Stimulated activated memory B cell treated with anti-CD40 and anti-IgM and Interleukin-4, amounts not matched to agents 10 μg/mL and 1 μg/mL and 100 μg/mL, for 72 hours (primary cell): ENCODE measurements at places on chromosomes 2 and 18.

DNA sequence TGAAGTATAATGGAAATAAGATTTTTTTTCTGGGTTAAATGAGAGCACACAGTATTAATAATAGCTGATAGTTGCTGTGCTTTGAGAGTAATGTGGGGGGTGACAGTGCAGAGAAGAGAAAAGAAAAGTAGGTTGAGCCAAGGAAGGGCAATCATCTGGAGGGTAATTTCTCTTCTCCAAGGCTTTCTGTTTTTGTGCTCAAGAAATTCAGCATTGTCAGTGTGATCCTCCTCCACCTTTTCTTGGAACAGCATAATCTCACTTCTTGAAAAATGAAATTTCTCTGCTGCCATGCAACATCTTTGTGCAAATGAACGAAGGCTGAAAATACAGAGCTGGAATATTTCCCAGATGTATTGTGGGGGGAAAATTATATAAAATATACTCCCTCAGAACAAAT is 673.1 kb downstream of the LRRTM4 start:
- no peak for ATAC-seq
- H3K4me3 ChIP-seq = no peak overlapping the region
- H3K27me3 ChIP-seq = no peaks in the 10 kb centered on the region
- no peak overlapping the region for H3K27ac ChIP-seq

GRCh38 chr2:192416060-192416459 is 221.3 kb upstream of the TMEFF2 start:
- no peaks in the 10 kb centered on the region for H3K27me3 ChIP-seq
- H3K4me1 ChIP-seq = no peaks in the 10 kb centered on the region
- ATAC-seq = no peak

DNA sequence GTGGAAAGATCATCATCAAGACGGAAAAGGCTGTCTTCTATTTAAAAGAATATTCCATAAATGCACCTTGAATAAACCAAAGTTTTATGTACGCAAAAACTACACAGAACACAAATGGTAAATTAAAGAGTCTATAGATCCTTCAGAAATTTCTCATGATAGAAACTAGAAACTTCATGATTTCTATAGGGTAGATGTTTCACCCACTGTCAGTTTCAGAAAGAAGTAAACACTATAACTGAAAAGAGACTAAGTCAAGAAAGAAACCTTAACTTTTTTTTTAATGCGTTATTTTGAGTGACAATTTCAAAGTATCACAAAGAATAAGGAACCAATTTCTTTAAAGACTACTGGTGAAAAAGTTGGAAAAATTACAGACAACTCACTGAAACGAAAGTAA is 41.9 kb upstream of the CHAC2 start:
- peaks cover 49% of the 10 kb centered on the region for H3K36me3 ChIP-seq
- no peaks in the 10 kb centered on the region for H3K27me3 ChIP-seq
- no peak for ATAC-seq
- H3K27ac ChIP-seq = no peak overlapping the region

GRCh38 chr2:164773635-164774034 is 68.0 kb downstream of the COBLL1 start:
- H3K27ac ChIP-seq = no peak overlapping the region
- no peak for ATAC-seq
- H3K4me1 ChIP-seq = peaks cover 4% of the 10 kb centered on the region
- peaks cover 9% of the 10 kb centered on the region for H3K36me3 ChIP-seq
- H3K27me3 ChIP-seq = no peaks in the 10 kb centered on the region

GRCh38 chr2:157257312-157258252 is at the start of gene GALNT5:
Gene GALNT5 (plus strand): TSS chr2:157257705. CDS start chr2:157258083, 378 bp downstream.
- H3K27ac ChIP-seq = no peak within 1 kb of the TSS
- H3K27me3 ChIP-seq = peaks cover 11% of the 10 kb centered on the region
- no peak for ATAC-seq
- H3K4me1 ChIP-seq = peaks cover 6% of the 10 kb centered on the region

DNA sequence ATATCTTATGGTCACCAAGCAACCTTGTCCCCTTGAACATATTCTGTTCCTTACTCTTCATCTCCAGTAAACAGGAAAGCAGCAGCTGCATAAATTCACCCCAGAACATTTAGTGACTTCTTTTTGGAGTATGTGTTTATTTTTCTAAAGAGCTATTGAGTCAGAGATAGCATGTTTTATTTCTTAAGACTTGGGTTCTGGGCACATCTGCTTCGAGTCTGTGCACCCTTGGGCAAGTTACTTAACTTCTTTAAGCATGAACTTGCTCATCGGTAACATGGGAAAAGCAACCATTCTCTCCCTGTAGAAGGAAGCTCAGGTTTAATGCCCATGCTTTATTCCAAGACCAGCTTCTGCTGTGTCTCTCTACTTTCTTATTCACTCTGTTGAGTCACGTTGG is 309.3 kb upstream of the MEX3C start:
- H3K27ac ChIP-seq = no peak overlapping the region
- no peaks in the 10 kb centered on the region for H3K36me3 ChIP-seq
- no peak overlapping the region for H3K4me3 ChIP-seq
- no peaks in the 10 kb centered on the region for H3K27me3 ChIP-seq

GRCh38 chr2:68934021-68934420 is 18.7 kb downstream of the GKN2 start:
- no peak for ATAC-seq
- no peaks in the 10 kb centered on the region for H3K36me3 ChIP-seq
- H3K27me3 ChIP-seq = peaks cover 9% of the 10 kb centered on the region
- no peak overlapping the region for H3K27ac ChIP-seq
- H3K4me1 ChIP-seq = peaks cover 6% of the 10 kb centered on the region

DNA sequence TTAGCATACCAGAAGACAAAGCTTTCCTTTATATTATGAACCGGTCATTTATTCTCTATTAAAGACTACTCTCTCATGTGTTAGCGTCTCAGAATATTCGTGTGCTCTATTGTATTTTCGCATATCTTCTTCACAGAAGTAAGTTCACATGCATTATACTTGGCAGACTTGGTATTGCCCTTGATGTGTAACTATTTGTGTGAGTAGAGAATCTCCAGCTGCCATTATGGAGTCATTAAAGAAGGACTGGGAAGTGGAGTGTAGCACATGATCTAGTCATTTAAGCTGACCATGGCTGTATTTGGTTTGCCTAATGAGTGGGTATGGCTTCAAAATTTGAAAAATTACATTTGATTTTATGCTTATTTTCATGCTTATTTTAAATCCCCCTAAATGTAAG is 92.9 kb downstream of the TTC27 start:
- H3K4me3 ChIP-seq = no peak overlapping the region
- no peaks in the 10 kb centered on the region for H3K27me3 ChIP-seq
- no peak for ATAC-seq
- H3K27ac ChIP-seq = no peak overlapping the region

- H3K4me1 ChIP-seq = no peaks in the 10 kb centered on the region
- H3K27me3 ChIP-seq = peaks cover 9% of the 10 kb centered on the region
- ATAC-seq = no peak
- H3K4me3 ChIP-seq = no peak overlapping the region
- H3K36me3 ChIP-seq = no peaks in the 10 kb centered on the region
- no peak overlapping the region for H3K27ac ChIP-seq
These were observed 66.9 kb downstream of the ZDBF2 start for GRCh38 chr2:206341396-206341795.

GRCh38 chr18:48784656-48785055 is 166.1 kb downstream of the SMAD7 start:
- H3K27me3 ChIP-seq = no peaks in the 10 kb centered on the region
- no peaks in the 10 kb centered on the region for H3K36me3 ChIP-seq
- ATAC-seq = peak; percentile 46
- H3K4me1 ChIP-seq = peaks cover 50% of the 10 kb centered on the region

DNA sequence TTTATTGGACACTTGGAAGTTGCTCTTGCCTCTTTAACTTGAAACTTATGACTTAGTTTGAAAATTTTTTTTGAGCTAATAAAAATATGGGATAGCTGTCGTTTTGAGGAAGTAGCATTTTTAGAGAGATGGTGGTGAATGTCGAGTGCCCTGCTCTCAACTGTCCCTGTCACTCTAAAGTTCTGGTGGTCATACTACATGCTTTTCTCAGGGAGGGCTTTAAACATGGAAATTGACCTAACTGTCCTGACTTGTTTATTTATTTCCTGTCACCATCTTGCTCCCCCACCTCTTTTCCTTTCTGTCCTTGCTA is 16.0 kb downstream of the CEP192 start:
- H3K4me1 ChIP-seq = peaks cover 15% of the 10 kb centered on the region
- H3K27ac ChIP-seq = peak overlapping the region; percentile 2
- no peak overlapping the region for H3K4me3 ChIP-seq

DNA sequence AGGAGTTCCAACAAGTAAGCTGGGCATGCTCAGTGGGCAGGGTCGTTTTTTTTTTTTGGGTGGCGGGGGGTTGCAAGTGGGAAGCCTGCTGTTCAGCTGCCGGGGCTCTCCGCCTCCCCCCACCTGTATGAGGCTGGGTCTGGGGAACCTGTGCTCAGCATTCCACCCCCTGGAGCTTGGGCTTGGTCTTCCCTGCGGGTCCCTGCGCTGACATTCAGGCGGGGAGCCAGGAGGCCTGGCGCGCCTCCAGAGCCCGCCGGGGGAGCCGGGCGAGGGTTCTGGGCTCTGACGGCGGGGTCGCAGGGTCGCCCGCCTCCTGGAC is 822 bp upstream of the GPD2 start:
- H3K27ac ChIP-seq = peak overlapping the region; percentile 90
- peaks cover 37% of the 10 kb centered on the region for H3K4me1 ChIP-seq
- peak overlapping the region; percentile 88 for H3K4me3 ChIP-seq
- H3K36me3 ChIP-seq = peaks cover 6% of the 10 kb centered on the region

DNA sequence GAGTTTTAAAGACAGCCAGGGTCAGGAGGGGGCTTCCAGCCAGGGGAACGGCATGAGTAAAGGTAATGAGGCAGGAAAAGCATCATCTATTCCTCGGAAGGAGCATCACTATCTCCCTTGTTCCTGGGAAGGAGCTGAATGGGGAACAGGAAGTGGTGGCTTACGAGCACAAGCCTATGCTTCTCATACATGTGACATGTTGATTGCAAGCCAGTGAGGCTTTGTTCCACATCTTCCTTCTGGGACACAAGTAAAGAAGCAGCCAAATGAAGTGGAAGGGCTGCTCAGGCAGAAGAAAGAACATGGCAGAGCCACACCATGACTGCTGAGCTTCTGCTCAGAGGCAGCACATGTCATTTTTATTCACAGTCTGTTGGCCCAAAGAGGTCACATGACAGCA is 15.1 kb upstream of the LMAN1 start:
- no peak for ATAC-seq
- H3K4me3 ChIP-seq = no peak overlapping the region
- H3K27ac ChIP-seq = no peak overlapping the region
- peaks cover 20% of the 10 kb centered on the region for H3K27me3 ChIP-seq

DNA sequence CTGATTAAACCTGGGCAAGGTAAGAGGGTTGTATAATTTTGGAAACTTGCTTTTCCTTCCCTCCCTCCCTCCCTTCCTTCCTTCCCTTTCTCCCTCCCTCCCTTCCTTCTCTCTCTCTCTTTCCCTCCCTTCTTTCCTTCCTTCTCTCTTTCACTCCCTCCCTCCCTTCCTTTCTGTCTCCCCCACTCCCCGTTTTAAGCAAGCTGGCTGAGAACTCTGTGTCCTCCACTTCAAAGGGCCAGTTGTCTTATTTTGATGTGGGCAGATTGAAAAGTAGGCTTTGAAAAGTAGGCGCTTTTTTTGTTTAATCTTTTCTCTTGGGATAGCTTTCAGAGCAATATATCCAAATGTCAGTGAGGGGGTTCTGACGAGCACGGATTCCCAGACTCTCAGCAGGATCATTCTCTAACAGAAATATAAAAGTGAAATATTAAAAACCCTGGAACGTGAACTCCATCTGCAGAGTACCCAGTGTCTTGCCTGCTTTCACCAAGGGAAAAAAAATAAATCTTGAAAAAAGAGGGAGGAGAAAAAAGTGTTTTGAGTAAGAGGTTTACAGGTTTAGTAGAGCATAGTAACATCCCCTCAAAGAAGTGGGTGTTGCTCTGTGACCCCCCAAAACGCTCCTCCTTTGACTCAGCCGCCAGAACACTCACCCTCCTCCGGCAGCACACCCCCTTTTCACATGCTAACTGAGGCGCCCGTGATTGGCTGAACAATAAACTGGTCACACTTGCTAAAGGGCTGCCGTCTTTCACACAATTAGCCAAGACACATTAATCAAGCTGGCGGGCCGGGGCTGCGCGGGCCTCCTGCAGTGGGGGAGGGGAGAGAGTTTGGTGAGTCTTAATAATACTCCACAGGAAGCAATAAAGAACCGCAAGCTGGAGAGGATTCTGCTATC is 52.2 kb downstream of the CDK15 start:
- no peak overlapping the region for H3K27ac ChIP-seq
- no peak for ATAC-seq

DNA sequence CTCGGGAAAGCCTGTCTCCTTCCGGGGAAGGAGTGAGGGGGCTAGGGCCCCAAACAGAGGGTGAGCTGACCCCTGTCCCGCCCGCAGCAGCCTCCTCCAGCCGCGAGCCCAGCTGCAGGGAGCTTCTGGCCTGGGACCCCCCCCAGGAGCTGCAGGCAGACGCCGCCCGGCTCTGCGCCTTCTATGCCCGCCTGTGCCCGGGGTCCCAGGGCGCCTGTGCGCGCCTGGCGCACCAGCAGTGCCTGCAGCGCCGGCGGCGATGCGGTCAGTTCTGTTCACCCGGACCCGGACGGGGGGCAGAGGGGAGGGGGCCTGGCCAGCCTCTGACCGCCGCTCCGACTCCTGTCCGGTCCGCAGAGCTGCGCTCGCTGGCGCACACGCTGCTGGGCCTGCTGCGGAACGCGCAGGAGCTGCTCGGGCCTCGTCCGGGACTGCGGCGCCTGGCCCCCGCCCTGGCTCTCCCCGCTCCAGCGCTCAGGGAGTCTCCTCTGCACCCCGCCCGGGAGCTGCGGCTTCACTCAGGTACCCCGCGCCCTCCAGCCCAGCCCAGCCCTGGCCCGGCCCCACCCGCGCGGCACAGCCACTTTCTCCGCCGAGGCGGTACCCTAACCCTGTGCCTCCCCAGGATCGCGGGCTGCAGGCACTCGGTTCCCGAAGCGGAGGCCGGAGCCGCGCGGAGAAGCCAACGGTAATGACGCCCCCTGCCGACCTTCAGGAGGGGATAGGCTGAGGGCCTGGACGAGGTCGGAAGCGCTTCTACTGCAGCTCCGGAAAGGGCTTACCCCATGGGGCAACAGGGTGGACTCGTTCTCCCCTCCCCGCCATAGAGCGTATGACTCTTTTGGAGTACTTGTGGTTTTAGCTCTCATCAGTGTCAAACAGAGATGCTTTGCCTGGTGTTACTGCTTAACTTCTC is 2.0 kb upstream of the CHRND start:
- H3K36me3 ChIP-seq = no peaks in the 10 kb centered on the region
- peak overlapping the region; percentile 51 for H3K4me3 ChIP-seq
- ATAC-seq = no peak
- H3K4me1 ChIP-seq = peaks cover 26% of the 10 kb centered on the region
